ENCODE measurements at places on chromosomes 3 and 15. TPM values are rescaled to one million over a fixed set of nuclear protein-coding genes. Genes with fewer than 3 reads are reported as not detected.

GRCh38 chr15:62389885-62390790, 225.1 kb upstream of the C2CD4B start:
- peak within 1 kb of the TSS; percentile 95 for H3K4me3 ChIP-seq
- DNase-seq: peak; percentile 65
- H3K4me1 ChIP-seq: peaks cover 16% of the 10 kb centered on the region
- peaks cover 31% of the 10 kb centered on the region for H3K27me3 ChIP-seq
- no peaks in the 10 kb centered on the region for H3K36me3 ChIP-seq

The ARNT2 gene
- total RNA-seq: 0.05 TPM

DNA sequence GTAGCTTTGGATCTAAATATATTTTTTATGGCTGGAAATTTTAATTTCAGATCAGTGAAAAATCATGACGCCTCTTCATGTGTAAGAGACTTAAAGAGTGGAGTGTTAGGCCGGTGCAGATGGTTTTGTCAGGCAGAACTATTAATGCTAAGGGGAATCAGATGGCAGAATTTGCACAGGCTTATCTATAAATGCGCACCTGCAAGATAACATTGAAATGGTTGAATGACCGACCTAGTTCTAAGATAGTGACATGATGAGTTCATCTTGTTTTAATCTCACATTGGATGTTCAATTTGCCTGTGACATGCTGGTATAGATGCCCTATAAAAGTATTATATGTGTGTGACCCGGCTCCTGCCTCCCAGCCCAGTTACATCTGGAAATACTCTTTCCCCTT, 340.6 kb downstream of the FEZF2 start:
- no peak for DNase-seq
- peaks cover 3% of the 10 kb centered on the region for H3K27me3 ChIP-seq
- H3K4me1 ChIP-seq: no peaks in the 10 kb centered on the region
- H3K36me3 ChIP-seq: no peaks in the 10 kb centered on the region
- H3K27ac ChIP-seq: no peak overlapping the region

DNA sequence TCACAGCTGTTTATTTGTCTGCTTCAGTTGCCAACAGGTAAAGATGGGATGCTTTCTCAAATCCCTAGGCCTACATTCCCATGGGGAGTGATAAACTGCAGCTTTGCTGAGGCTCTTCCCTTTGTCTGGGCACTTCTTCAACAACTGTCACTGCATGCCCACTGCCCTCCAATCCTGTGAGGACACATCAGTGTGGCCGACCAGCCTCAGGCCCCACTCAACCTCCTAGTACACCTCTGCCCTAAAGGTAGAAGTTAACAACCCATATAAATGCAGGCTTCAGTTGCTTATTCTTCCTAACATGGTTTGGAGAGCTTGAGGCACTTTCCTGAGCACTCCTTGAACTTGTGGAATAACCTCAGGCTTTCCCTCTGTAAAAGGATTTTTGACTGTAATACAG, 49.6 kb downstream of the ROPN1B start:
- no peaks in the 10 kb centered on the region for H3K27me3 ChIP-seq
- no peak for DNase-seq
- no peaks in the 10 kb centered on the region for H3K36me3 ChIP-seq
- H3K27ac ChIP-seq: no peak overlapping the region

DNA sequence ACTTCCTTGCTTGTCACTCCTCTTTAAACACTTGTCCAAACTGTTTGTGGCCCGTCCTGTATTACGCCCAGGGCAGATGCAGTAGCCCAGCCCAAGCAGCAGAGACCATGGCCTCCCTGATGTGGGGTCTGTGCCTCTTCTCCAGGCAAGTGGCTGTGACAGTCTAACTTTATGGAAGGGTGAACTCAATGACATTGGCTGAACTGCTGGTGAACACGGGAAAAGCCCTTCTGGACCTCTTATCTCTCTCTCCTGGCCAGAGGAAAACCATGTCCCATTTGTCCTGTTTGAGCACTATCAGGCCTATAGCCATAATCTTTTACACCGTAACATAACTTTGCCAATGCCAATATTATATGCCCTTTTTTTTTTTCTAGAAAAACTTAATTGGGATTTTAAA, 67.6 kb downstream of the SMAD3 start:
- peak overlapping the region; percentile 32 for H3K4me3 ChIP-seq
- H3K27me3 ChIP-seq: no peaks in the 10 kb centered on the region
- H3K4me1 ChIP-seq: peaks cover 97% of the 10 kb centered on the region
- peak overlapping the region; percentile 98 for H3K27ac ChIP-seq
- peaks cover 27% of the 10 kb centered on the region for H3K36me3 ChIP-seq

DNA sequence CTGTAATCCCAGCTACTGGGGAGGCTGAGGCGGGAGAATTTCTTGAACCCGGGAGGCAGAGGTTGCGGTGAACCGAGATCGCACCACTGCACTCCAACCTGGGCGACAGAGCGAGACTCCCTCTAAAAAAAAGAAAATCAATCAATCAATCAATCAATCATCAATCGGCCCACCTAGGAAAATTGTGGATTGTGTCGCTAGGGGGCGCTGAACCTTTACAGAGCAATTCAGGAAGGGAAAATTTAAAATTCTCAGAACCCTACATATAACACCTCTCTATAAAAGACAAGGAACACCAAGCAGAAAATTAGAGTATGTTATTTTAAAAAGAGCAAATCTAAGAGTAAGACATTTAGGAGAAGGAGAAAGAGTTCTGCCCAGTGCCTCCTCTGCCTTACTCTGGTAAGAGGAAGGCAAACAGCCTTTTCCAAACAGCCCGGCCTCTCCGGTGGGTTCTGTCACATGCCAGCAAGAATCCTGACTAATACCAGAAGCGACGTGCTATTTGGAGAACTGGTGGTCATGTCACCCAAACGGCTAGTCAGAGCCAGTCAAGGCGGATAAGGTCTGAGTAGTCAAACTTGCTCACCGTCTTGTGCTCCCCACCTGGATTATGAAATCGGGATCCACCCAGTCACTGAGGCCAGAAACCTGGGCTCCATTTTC, 22.3 kb upstream of the SMCO1 start:
- H3K4me1 ChIP-seq: peaks cover 5% of the 10 kb centered on the region
- H3K27ac ChIP-seq: no peak overlapping the region
- H3K4me3 ChIP-seq: no peak overlapping the region

DNA sequence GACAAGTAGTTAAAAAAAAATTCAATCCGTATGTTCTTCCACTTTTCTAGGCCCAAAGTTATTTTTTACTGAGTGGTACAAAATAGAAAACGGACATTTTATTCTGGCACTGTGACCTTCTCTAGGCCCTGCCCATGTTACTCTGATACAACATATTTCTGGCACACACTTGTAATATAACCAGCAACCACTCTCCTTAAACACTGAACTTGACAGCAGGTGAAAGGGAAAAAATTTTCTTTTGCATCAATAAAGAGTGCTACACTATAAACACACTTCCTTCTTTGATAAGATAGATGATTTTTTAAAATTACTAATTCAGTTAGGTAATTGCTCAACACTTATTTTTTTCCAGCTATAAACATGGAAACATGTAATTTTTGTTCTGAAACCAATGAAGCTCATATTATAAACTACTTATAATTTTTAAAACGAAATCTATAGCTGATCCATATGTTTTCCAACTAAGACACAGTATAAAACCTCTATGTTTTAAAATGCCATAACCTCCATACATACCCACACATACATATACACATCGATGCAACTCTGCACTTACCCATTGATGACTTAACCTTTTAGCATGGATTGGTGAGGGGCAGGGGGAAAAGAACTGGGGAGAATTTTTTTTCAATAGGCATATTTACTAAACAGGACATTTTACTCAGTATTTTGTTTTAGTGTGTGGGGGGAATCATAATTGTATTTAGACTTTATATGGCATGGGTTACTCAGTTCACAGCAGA, 5.3 kb upstream of the CTNNB1 start:
- DNase-seq: no peak
- H3K27me3 ChIP-seq: peaks cover 34% of the 10 kb centered on the region
- H3K27ac ChIP-seq: no peak overlapping the region

The ZBBX gene
- total RNA-seq: not detected

GRCh38 chr3:126103121-126104027, 19.4 kb upstream of the SLC41A3 start:
- H3K4me3 ChIP-seq: no peak overlapping the region
- H3K4me1 ChIP-seq: no peaks in the 10 kb centered on the region

DNA sequence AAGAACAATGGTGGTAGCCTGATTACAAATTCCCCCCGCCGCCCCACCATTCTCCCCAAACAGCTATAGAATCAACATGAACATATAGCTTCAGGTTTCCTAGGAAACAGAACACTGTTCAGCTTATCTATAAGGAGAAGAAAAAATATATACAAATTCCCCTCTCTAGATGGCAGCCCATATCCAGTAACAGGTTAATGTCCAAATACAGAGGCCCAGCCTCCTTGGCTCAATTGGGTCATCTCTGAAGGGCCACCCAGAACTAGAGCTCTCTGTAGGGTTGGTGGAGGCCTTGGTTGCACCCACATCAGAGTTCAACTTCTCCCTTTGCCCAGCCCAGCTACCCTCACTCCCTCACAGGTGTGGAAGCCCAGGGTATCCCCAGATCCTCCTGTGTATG, 91.5 kb upstream of the ADAMTS17 start:
- no peak for DNase-seq
- no peaks in the 10 kb centered on the region for H3K4me1 ChIP-seq
- H3K27ac ChIP-seq: no peak overlapping the region
- no peaks in the 10 kb centered on the region for H3K36me3 ChIP-seq
- peaks cover 2% of the 10 kb centered on the region for H3K27me3 ChIP-seq

DNA sequence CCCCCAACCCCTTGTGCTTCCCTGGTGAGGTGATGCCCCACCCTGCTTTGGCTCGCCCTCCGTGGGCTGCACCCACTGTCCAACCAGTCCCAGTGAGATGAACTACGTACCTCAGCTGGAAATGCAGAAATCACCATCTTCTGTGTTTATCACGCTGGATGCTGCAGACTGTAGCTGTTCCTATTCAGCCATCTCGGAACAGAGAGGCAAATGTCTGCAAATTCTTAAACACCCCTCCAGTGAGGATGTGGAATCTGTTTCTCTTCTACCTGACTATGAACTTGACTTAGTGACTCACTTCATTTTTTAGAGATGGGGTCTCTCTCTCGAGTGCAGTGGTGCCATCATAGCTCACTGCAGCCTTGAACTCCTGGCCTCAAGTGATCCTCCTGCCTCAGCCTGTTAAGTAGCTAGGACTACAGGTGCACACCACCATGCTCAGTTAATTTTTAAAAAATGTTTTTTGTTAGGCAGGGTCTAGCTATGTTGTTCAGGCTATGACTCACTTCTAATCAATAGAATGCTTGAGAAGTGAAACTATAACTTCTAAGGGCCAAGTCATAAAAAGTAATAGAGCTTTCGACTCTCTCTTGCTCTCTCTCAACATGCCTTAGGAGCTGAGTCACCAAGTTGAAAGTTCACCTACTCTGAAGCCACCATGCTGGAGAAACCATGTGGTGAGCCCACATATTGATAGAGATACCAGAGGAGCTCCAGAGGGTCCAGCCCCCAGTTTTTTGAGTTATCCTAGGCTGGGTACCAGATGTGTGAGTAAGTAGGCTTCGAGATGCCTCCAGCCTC, 11.5 kb upstream of the PARP14 start:
- DNase-seq: no peak
- no peak overlapping the region for H3K4me3 ChIP-seq
- peaks cover 14% of the 10 kb centered on the region for H3K4me1 ChIP-seq
- peak overlapping the region; percentile 80 for H3K27ac ChIP-seq
- peaks cover 2% of the 10 kb centered on the region for H3K36me3 ChIP-seq
- H3K27me3 ChIP-seq: peaks cover 2% of the 10 kb centered on the region

DNA sequence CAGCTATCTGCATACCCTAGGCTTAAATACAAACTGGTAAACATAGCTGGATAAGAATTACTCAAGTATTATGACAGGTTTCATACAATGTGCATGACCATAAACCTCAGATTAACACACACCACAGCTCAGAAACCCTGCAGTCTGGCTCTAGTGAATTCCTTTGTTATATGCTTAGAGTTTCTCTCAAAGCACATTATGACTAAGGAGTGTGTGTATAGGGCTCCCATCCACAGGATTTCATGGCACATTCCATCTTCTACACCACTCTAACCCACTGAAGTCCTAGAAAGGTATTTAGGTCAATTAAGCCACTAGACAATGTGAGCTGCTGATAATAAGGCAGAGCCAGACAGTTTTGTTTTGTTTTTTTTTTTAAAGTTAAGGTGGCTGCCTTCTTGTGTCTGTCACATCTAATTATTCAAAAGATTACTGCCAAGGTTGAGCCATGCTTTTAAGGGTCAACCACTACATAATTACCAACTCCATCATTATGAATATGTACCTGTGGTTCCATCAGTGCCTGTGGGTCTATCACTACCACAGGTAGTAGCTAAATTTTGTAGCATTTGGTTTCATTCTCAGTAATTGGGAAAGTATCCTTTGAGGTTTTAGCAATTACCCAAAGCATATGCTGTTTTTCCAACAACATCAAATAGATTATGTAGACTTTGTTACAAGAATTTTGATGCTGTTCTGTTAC, 107.0 kb downstream of the ALCAM start:
- no peaks in the 10 kb centered on the region for H3K4me1 ChIP-seq
- H3K4me3 ChIP-seq: no peak overlapping the region
- H3K27ac ChIP-seq: no peak overlapping the region
- H3K27me3 ChIP-seq: no peaks in the 10 kb centered on the region
- DNase-seq: no peak
- peaks cover 3% of the 10 kb centered on the region for H3K36me3 ChIP-seq

DNA sequence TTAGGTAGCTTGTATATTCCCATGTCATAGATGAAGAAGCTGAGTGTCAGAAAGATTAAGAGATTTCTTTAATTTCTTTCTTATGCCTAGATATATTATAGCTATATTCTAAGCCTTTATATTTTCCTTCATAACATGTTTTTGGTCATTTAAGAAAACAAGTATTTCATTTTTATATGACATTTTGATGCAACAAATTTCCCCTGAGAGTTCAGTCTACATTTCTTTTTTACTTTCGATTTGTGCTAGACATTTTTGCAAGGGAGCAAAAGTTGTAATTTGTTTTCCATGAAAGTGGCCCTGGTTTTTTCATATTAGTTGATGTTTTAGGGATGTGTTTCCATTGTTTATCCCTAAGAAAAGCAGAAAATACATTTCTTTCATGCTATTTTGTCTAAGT, 344.9 kb downstream of the NLGN1 start:
- H3K4me1 ChIP-seq: no peaks in the 10 kb centered on the region
- no peak overlapping the region for H3K27ac ChIP-seq
- no peaks in the 10 kb centered on the region for H3K27me3 ChIP-seq
- no peak for DNase-seq

The LAMB2 gene
- not detected for total RNA-seq

- peak overlapping the region; percentile 74 for H3K4me3 ChIP-seq
- H3K4me1 ChIP-seq: peaks cover 73% of the 10 kb centered on the region
- peak overlapping the region; percentile 95 for H3K27ac ChIP-seq
- H3K27me3 ChIP-seq: peaks cover 8% of the 10 kb centered on the region
- peaks cover 16% of the 10 kb centered on the region for H3K36me3 ChIP-seq
These were observed 139.3 kb downstream of the FOXP1 start for GRCh38 chr3:71444028-71444860.

The TTLL13 gene
- total RNA-seq: 0.29 TPM

The ASB14 gene
- not detected for total RNA-seq

The OIP5 gene
- total RNA-seq: 15.6 TPM

DNA sequence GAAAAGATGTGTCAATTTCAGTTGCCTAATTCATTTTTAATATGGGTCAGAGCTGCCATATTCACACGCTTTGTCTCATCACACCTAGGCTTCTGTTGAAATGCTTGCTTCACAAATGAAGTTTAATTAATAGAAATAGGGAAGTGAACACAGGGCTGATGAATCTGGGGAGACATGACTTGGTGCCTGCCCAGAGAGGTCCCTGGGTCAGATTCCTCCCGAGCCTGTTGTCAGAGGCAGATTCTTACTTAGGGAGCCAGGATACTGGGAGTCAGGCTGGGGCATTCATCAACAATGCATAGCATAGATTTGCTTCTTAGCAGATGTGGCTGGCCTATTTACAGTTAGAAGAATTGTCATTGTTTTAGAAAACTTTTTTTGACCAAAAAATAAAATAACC, 90.6 kb downstream of the CACNA1D start:
- H3K27me3 ChIP-seq: no peaks in the 10 kb centered on the region
- H3K27ac ChIP-seq: no peak overlapping the region
- no peaks in the 10 kb centered on the region for H3K4me1 ChIP-seq
- no peaks in the 10 kb centered on the region for H3K36me3 ChIP-seq

The NPRL2 gene
- total RNA-seq: 43.7 TPM
